ENCODE measurements at places on chromosomes 1 and 21.
A peak's percentile ranks its signal among the peaks of the same experiment; 100 is the strongest.

- DNase-seq = no peak
Measured at GRCh38 chr1:175314300-175314699, 121.7 kb upstream of the KIAA0040 start.

GRCh38 chr1:234320549-234320948 is 52.7 kb upstream of the COA6 start:
- DNase-seq = no peak

- DNase-seq = peak; percentile 43
Measured at GRCh38 chr1:98794196-98794886, 132.8 kb downstream of the SNX7 start.

GRCh38 chr1:107244709-107245500 is 104.1 kb downstream of the NTNG1 start:
- DNase-seq = no peak

DNA sequence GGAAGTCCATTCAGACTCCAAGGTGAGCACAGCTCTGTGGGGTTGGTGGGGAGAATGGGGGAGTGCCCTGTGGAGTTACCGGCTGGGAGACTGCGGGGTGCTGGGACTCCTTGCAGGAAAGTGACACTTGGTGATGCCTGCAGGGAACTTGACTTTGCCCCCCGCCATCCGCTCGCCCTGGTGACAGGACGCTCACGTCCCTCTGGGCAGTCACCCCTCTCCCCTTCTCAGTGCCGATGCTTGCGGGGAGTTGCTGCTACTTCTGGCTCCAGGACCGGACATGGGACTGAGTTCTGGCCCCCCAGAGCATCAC is 209.5 kb upstream of the C1orf174 start:
- no peak for DNase-seq

DNA sequence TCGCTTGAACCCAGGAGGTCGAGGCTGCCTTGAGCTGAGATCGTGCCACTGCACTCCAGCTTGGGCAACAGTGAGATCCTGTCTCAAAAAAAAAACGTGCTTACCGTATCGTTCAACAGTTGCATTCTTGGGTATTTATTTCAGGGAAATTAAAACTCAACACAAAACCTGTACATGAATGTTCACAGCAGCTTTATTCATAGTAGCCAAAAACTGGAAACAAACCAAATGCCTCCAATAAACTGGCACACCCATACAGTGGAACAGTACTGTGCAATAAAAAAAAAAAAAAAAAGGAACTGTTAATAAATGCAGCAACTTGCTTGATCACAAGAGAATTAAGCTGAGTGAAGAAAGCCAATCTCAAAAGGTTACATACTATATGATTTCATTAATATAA is 6.7 kb downstream of the KHDRBS1 start:
- DNase-seq = no peak
